ENCODE measurements at places on chromosomes 1 and 21. TPM values are rescaled to one million over a fixed set of nuclear protein-coding genes. Genes with fewer than 3 reads are reported as not detected.

- peaks cover 27% of the 10 kb centered on the region for H3K4me1 ChIP-seq
- H3K27ac ChIP-seq: no peak overlapping the region
- no peak for DNase-seq
- no peaks in the 10 kb centered on the region for H3K27me3 ChIP-seq
Measured at GRCh38 chr1:26468911-26469310, 3.3 kb upstream of the HMGN2 start.

- no peak overlapping the region for H3K4me3 ChIP-seq
- no peak overlapping the region for H3K27ac ChIP-seq
- peaks cover 48% of the 10 kb centered on the region for H3K36me3 ChIP-seq
- DNase-seq: no peak
Measured at GRCh38 chr1:45516036-45516435, 5.6 kb downstream of the PRDX1 start.

- no peaks in the 10 kb centered on the region for H3K27me3 ChIP-seq
- no peak for DNase-seq
- no peaks in the 10 kb centered on the region for H3K36me3 ChIP-seq
- H3K27ac ChIP-seq: no peak overlapping the region
- no peaks in the 10 kb centered on the region for H3K4me1 ChIP-seq
- H3K4me3 ChIP-seq: no peak overlapping the region
Measured at GRCh38 chr1:223219318-223219635, 76.2 kb upstream of the TLR5 start.

- no peaks in the 10 kb centered on the region for H3K36me3 ChIP-seq
- H3K27me3 ChIP-seq: no peaks in the 10 kb centered on the region
- H3K27ac ChIP-seq: no peak overlapping the region
- no peaks in the 10 kb centered on the region for H3K4me1 ChIP-seq
Measured at GRCh38 chr1:228339766-228340685, 66.6 kb downstream of the TRIM11 start.

- peak; percentile 72 for DNase-seq
- peaks cover 92% of the 10 kb centered on the region for H3K36me3 ChIP-seq
- H3K27me3 ChIP-seq: no peaks in the 10 kb centered on the region
Measured at GRCh38 chr1:116763787-116764465, 9.7 kb downstream of the CD2 start.

CD84 gene
- 12.9 TPM for total RNA-seq

PAPPA2 gene
- 0.48 TPM for total RNA-seq

FAM229A gene
- 23.5 TPM for total RNA-seq

Data from natural killer cell (primary cell).